ENCODE measurements at places on chromosomes 5 and 9. TPM values are rescaled to one million over a fixed set of nuclear protein-coding genes. Genes with fewer than 3 reads are reported as not detected.

Gene DPYSL3
- 40.9 TPM for total RNA-seq

- no peak for DNase-seq
These were observed 254.7 kb upstream of the SLC30A5 start for GRCh38 chr5:68839019-68839552.

DNA sequence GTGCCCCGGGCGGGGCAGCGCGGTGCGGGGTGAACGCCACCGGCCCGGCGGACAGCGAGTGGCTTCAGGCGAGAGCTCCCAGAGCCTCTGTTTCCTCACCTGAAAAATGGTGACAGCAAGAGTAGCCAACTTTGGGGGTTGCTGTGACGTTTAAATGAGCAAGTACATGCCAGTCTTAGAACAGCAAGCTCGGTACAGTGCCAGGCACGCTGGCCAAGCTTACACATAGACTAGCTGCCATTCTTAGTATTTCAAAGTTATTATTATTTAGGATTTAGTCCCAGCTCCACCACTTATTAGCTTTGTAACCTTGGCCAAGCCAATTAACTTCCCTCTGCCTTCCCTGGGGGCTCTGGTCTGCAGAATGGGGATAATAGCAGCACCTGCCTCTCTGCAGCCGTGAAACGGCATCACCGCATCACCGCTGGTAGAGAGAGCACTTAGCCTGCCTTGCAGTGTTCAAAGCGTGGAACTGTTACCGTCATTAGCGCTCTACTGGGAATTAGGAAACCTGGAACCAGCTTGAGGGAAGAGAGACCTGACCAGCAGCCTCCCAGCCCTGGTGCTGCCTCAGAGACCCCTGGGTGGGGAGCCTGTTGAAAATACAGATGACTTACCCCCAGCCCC, at the start of gene C9orf50:
Gene C9orf50 (minus strand): TSS at position 433 of the 627 bp plus-strand sequence. CDS start 527 bp downstream, outside the sequence.
- no peak for DNase-seq

DNA sequence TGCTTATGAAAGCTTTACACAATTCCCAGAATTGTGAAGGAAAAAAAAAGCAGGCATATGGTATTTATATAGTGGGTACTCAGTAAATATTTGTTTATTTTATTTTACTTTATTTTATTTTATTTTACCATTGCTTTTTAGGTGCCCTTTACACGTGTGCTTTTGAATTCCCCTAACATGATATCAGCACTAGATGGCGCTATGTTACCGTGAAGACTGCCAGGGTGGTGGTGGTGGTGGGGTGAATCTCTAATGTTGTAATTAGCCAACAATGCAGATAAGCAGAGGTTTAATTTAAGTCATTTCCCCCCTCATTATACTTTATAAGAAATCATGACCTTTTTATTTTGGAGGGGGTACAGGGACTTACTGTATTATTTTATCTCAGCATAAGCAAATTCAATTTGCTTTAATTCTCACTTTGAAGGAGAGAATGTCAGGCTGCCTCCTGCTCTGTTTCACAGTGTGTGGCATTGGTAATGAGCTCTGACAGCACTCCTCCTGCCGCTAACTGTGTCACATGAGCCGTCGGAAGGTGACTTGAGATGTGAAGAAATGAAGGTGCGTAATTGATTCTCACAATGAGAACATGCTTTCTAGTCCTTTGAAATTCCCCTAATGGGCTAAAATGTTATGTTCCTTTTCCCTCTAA, 165.6 kb downstream of the YTHDC2 start:
- no peak for DNase-seq

Gene BTNL8
- 0.24 TPM for total RNA-seq

GRCh38 chr5:160835818-160836528, 16.0 kb downstream of the ATP10B start:
- DNase-seq: no peak

Measured in right cardiac atrium (tissue), 5 donors.